Glutamatergic neuron (in vitro differentiated cells): ENCODE measurements at places on chromosomes 7 and 10. TPM values are rescaled to one million over a fixed set of nuclear protein-coding genes. Genes with fewer than 3 reads are reported as not detected.

GRCh38 chr7:139798892-139799291 lies 21.1 kb upstream of the HIPK2 start:
- no peak for DNase-seq

GRCh38 chr7:155805826-155806095 lies 6.5 kb downstream of the SHH start:
- no peak for DNase-seq

DNA sequence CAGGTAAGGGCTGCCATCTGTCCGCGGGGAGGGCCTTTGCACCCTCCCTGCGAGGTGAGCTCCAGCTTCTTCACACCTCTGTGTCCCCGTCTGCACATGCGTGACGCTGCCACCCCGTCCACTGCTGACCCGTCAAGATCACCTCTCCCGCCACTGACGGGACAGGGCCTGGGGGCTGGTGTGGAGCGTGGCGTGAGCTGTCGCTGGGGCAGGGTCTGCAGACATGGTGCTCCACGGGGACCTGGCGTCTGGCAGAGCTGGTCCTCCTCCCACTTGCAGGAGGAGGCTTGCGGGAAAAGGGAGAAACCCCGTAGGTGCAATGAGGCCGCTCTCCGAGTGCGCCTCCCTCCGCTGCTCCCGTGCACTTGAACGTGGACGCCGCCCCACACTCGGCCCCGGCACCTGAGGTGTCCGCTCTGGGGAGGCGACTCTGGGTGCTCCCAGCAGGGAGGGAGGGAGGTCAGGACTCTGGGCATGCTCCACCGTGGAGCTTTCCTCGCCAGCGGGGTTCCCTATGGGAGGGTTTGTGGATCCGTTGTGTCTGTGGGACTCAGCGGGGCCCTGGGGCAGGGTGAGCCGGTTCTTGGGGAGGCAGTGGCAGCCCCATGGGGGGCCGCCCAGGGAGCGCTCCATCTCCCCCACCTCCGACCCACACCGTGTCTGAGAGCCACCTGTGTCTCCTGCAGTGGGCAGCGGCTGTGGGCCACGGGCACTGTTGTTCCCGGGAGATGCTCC lies 17.6 kb upstream of the DPYSL4 start:
- peak; percentile 12 for DNase-seq

GRCh38 chr10:111018021-111018420 lies 58.8 kb upstream of the ADRA2A start:
- DNase-seq = no peak

The LAMB1 gene
- 326 TPM for total RNA-seq

The DENND2A gene
- total RNA-seq = 64.7 TPM

The PKD2L1 gene
- 0.44 TPM for total RNA-seq
